ENCODE measurements at places on chromosomes 5 and 9. TPM values are rescaled to one million over a fixed set of nuclear protein-coding genes. Genes with fewer than 3 reads are reported as not detected.

Gene LCN15
- total RNA-seq, result not detected

Gene CCL27
- not detected for total RNA-seq

Gene FAM81B
- not detected for total RNA-seq

DNA sequence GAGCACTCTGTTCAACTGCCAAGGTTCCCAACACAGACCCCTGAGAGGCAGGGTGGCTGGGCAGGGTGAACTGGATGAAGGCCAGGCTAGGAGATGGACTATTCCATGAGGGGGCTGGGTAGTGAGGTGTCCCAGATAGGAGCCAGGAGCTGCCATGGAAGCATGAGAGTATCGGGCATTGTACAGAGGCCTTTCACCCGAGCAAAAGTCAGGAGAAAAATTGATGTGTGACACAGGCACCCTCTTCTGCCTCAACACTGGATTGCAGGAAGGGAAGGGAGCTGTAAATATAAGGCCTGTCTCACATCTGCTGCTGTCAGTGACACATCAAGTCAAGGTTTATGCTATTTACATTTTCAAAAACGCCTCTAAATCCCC is 74.6 kb downstream of the UBAP1 start:
- DNase-seq, result no peak

- no peak for DNase-seq
Observed at GRCh38 chr9:3647652-3648051, 121.9 kb upstream of the RFX3 start.

- no peak for DNase-seq
Observed at GRCh38 chr9:34651876-34652601, at the start of gene IL11RA. Gene IL11RA (plus strand): TSS chr9:34652185. CDS start chr9:34655218, 3,033 bp downstream.

DNA sequence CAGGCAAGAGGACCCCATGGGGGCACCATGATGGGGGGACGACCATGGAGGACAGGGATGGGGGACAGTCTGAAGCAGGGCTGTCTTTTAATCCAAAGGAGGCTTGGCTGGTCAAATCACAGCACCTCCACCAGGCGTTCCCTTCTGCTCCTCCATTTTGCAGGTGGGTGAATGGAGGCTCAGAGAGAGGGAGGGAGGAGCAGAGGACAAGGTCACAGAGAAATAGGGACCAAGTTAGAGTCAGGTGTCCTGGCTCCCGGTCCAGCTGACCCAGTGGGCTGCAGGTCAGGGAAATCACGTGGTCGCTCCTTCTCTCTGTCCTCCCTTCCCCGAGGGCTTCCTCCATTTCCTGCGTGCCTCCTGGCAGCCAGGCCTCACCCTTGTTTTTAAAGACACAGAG is 156.4 kb upstream of the SMIM23 start:
- DNase-seq, result no peak

- no peak for DNase-seq
Observed at GRCh38 chr5:67996596-67996995, 219.0 kb upstream of the PIK3R1 start.

GRCh38 chr5:96745844-96746531 is 61.8 kb downstream of the ERAP1 start:
- DNase-seq, result no peak

DNA sequence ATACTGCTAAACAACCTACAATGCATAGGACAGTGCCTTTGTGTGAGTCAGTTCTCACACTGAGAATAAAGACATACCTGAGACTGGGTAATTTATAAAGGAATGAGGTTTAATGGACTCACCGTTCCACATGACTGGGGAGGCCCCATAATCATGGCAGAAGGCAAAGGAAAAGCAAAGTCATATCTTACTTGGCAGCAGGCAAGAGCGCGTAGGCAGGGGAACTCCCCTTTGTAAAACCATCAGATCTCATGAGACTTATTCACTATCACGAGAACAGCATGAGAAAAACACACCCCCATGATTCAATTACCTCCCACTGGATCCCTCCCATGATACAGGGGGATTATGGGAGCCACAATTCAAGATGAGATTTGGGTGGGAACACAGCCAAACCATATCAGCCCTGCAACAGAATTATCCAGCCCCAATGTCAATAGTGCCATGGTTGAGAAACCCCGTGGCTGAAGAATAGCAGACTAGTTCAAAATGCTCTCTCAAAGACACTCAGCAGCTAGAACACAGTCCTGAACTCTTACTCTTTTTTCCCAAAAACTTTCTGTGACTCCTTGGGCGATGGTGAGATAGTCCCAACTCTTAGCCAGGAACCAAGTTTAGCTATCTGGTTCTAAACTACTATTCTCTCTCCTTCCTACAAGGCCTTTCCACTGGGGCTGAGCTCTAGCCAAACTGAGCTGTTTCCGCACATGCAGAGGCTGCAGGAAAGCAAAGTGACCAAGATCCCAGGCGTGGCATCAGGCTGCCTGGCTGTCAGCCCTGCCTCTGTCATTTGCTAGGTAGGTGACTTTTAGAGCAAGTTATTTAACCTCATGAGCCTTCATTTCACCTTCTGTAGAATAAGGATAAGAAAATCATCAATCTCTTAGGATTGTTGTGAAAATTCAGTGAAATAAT is 21.7 kb downstream of the FAT2 start:
- no peak for DNase-seq

DNA sequence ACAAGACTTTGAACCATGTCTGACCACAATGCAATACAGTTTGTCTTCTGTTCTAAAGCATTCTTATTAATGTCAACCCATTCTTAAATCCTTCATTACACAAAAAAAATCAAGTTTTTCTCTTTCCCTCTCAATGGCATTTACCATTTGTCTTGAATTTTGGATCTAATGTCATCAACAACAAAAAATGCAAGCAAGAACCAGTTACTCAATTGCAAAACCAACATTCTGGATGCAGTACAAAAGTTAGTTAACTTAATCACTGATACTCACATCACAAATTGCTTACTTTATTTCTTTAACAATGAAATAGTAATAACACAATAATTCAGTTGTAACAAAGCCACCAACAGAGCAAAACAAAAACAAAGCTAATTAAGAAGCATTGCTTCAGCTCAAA is 6.0 kb downstream of the C9orf40 start:
- DNase-seq, result no peak

GRCh38 chr5:179800696-179801201 is 5.9 kb downstream of the MGAT4B start:
- DNase-seq, result no peak

- DNase-seq, result no peak
Observed at GRCh38 chr5:135034236-135034962, 371 bp upstream of the PITX1 start.

GRCh38 chr9:15942831-15943424 is 390.1 kb downstream of the CCDC171 start:
- no peak for DNase-seq

DNA sequence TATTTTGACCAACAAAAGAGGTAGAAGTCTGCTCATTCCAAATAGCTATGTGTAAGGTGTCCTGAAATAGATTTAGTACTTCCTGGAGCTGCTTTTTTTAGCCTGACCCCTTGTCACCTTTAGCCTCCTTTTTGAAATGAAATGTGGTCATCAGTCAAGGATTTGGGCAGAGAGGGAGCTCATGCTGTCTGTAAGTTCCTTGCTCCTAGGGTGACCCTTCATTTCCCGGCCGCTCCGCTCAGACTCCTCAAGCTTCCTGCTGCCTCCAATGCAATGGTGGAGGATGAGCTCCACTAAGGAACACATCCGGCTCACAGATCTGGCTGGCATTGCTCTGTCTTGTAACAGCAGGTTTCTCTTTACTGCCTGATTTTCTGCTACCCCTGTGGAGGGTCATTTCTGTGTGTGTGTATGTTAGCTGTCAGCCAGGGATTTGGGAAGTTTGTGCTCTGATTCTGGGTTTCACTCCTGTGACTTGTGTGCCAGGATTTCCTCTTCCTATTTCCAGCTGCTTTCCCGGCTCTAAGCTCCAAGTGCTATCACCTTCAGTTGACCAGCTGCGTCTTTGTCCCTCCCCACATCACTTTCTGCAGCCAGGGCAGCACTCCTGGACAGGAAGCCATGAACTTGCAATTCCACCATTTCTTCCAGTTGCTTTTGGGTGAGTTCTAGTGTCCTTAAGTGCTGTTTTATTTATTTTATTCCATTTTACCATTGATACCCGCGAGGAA is 265.9 kb downstream of the ICE1 start:
- DNase-seq, result no peak

- no peak for DNase-seq
Observed at GRCh38 chr5:179753971-179754370, 21.3 kb downstream of the MAML1 start.

Data from activated B cell treated with CpG ODN at 0.5 μM for 24 hours (primary cell).